Stimulated activated CD4-positive, alpha-beta T cell treated with anti-CD3 and anti-CD28 coated beads, Interleukin-2, amount 100 ng/mL, for 24 hours (primary cell): ENCODE measurements at places on chromosomes 4 and X.
A peak's percentile ranks its signal among the peaks of the same experiment; 100 is the strongest.

GRCh38 chr4:60089546-60090273 lies 1110.4 kb upstream of the ADGRL3 start:
- DNase-seq, result no peak

GRCh38 chr4:42420140-42420539 lies 22.9 kb downstream of the SHISA3 start:
- DNase-seq, result no peak

- DNase-seq, result no peak
These were observed 202.5 kb upstream of the MAB21L2 start for GRCh38 chr4:150379454-150379853.

DNA sequence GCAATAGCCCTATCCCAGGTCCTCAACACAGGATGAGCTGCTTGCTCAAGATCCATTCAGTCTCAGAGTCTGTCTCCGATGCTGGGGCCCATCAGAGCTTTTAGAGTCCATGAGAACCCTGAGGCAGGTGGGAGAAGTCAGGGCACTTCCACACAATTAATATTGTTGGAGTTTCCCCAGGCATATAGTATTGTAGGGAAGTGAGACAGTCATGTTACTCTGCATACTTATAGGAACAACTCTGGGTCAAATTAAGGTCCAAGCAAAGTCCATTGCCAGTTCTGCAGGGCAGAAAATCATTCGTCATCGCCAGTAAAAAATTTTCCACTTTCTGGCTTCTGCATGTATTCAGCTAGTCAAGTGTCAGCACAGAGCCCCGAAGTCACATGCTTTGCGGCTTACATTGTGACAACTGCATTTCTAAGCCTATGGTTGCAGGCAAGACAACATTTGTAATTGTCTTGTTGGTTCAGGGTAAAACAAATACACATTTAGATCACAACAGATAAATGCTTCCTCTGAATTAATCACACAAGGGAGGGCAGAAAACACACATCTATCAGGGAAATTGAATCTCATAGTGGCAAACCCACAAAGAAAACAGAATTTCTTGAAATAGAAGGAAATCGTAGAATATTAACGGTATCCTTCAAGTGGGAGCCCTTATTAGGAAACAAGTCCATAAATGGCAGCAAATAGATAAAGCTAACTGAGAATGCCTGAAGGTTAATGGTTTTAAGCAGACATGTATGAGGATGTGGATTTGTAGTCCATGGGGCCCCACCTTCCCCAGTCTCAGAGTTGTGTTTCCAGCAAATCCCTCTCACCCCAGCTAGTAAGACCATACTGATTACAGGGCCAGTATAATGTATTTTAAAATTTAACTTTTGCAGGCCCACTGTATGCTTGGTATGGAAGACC lies 412.1 kb upstream of the RASGEF1B start:
- no peak for DNase-seq

DNA sequence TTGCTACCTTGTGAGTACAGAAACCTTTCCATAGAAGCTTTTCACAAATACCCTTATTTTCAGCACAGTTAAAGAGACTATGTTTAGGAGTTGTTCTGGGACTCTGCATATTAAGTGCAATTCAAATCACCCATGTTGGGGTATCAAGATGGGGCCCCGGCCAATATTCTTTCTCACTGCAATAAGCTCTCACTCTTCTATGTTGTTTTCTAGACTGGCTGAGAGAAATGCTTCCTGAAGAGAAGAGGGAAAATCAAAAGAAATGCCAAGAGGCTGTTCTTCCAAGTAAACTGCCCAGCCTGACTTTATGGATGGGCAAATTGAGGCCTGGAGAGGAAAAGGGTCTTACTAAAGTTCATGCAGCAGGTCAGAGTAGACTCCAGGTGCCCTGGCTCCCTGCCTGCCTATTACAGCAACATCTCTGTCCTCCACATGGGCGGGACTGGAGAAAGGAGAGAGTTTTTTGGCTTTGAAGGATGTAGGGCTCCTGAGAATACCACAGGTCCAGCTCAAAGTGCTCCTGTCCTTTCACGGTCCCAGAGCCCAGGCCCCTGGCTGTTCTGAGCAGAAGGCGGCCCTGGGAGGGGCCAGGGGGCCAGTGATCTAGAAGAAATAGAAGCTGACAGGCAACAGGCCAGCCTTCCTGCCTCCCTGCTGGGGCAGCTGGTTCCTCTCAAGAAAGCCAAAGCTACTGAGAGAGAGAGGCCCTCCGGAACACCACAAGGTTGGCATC lies 745 bp upstream of the IQSEC2 start:
- no peak for DNase-seq

DNA sequence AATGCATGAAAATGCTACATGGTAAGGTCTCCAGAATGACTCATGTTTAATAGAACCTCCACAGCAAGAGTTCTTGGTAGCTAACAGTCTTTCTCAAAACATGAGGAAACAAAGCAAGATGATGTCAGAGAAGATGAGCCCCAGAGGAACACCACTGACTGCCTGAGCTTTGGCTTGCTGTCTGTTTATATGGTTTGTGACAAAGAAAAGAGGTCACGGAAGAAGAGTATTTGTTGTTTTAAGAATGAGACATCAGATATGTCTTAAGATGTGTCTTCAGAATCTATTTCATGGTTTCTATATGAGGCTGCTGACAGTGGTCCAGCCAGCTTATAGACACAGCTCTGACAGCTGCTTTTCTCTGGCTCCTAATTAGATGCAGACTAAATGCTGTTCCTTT lies 18.8 kb upstream of the AREG start:
- DNase-seq, result no peak

DNA sequence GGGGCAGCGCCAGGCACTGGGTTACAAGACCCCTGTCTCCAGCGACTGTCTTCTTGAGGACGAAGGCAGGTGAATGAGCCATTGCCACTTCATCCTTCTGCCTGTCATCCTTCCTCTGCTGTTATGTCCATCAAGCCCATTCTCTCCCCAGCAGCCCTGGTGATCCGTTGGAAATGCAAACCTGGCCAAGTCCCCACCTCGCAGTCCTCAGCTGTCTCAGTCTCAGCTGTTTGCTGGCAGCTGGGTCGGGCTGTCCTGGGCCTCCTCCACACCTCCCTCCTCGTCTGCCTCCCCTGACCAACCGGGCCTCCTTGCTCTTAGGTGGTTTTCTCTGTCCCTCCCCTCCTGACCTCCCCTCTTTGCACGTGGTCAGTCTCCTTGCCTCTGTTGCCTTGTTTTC lies 38.0 kb downstream of the PTTG2 start:
- DNase-seq, result no peak

DNA sequence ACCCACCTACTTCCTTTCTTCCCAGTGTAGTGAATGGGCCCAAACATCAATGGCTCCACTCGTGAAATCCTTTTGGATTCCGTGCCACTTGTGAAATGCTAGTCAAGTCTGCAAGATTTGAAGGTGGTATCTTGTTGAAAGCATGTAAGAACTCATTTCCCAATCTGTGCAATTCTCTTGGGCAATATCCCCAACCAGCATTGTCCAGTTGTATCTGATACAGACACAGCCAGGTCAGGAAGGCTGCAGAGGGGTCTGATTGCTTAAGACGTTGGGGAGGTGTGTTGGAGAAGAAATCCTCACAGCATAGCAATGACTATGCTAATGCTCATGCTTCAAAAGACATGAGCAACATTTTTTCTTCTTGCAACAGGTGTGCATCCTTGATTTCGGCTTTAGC lies 164.8 kb downstream of the VEGFC start:
- DNase-seq, result no peak

DNA sequence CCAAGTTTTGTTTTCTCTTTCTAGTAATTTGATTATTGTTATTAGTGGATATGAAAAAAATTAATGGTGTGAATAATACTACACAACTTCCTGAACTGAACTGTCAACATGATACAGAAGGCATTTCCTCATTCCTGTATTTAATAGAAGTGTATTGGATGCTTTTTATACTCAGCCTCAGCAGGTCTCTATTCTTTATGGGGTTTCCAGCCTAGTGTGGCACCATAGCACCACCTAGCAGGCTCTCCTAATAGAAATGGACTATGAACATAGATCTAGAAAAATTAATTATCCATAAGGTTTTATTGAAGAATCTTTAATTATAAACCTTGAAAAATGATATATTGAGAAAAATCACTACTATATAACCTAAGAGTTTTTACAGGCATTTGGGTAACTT lies 52.4 kb downstream of the GLRB start:
- DNase-seq, result no peak

DNA sequence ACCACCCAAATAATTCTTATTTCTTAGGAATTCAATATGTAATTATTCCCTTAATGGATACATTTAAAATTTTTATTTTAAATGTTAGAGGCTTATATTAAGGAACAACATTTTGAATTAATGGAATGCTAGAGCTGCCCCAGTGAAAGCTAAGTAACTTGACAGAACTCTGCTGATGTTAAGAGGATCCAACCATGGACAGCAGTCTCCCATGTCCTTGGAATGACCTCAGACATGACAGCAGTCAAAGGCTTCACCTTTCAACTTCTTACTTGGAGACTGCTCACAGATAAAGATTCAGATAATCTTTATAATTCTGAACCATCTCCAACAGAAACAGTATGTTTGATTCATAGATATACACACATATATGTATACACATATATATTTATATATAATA lies 17.2 kb downstream of the PDLIM3 start:
- no peak for DNase-seq

DNA sequence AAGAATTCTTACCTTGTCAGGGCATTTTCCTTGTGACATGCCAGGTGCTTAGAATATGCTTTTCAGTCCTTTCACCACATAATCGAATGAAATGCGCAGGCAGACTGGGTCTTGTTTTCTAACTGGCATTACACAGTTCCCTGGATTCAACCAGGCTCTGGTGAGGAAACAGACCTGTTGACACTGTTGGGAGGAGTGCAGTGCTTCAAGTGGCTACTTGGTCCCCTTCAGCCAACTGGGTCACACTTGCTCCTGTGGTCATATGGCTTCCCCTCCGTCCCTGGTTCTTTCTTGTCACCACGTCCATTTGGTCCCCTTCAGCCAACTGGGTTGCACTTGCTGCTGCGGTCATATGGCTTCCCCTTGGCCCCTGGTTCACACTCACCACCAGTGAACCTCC lies 9.7 kb downstream of the SMIM20 start:
- no peak for DNase-seq

DNA sequence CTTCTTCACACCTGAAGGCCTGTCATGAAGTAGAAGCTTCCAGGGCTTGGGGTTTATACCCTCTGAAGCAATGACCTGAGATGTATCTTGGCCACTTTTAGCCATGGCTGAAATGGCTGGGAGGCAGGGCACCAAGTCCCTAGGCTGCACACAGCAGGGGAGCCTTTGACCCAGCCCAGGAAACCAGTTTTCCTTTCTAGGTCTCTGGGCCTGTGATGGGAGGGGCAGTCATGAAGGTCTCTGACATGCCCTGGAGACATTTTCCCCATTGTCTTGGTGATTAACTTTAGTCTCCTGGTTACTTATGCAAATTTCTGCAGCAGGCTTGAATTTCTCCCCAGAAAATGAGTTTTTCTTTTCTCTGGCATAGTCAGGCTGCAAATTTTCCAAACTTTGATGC lies 511.0 kb upstream of the KLHL4 start:
- no peak for DNase-seq

- no peak for DNase-seq
These were observed 218.5 kb downstream of the PRR32 start for GRCh38 chrX:127038065-127038464.

DNA sequence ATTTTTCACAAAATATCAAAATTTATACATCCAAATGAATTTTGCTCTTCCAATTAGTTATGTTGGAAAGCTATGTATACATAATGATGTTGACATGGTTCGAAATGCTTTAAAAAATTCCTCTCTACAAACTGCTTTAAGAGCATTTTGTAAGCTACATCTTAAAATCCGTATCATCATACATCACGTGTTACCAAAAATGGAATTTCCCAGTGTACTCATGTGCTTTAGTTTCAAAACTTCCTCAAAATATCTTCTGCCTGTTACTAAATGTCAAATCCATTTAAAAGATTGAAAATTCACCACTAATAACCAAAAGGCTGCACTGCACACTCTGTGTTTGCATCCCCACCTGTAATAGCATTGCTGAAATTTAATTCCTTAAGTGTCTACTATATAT lies 87.9 kb downstream of the WDFY3 start:
- DNase-seq, result no peak

DNA sequence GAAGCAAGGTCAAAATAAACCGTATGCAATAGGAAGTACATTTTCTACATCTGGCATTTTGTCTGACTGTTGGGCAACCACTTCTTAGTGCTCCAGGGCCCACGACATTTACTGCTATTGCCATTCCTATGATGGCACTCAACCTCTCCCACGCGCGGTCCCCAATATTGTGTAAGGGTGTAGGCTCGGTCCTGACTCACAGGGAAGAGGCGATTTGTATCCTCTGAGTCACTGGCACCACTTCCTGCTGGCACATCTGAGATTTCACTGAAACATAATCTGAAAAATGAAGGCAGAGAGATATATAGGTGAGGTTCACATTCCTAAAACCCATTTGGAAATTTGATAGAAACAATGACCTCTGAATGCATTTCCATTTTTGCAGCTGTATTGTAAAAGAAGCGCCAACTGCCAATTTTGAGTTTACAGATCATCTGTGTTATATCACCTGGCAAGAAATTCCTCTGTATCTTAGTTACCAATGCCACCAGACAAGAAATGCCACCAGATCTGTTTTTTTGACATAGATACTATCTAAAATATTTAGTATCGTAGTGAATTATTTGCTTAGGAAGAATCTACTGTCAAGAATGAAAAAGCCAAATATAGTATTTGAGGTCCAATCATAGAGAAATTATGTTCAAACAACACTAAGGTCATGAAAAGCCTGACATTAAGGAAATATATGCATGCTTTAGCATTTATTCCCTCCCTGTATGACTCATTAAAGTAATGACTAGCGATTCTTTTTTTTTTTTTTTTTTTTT lies 9.8 kb downstream of the EREG start:
- DNase-seq, result peak; percentile 26

- DNase-seq, result no peak
These were observed 9.2 kb downstream of the UBA1 start for GRCh38 chrX:47202877-47203276.

DNA sequence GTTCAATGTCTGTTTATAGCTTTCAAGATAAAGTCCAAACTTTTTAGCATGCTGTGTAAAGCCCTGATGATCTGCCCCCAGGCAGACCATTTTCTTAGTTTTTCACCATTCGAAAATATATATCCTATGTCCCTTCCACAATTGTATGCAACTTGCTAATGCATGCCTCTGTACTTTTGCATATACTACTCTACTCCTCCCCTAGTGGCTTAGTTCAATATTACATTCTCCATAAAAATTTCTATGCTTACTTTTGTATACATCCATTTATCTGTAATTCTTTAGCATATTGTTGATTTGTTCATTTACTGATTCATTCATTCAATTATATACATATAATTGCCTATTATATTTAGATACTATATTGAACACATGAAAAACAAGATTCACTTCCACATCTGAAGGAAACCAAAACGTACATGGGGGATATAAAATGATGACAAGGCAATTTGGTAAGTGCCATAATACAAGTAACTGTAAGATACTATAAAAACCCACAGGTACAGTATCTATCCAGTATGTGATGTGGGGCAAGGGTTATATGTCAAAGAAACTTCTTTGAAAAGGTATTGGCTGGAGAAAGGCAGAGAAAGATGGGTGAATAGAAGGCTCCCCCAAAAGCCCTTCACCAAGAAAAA lies 902.5 kb downstream of the FAM133A start:
- DNase-seq, result no peak

- DNase-seq, result no peak
These were observed 10.7 kb upstream of the PIGA start for GRCh38 chrX:15345976-15346375.
